AG04450 (cell line): ENCODE measurements at places on chromosomes 1 and 21.

- DNase-seq: no peak
Observed at GRCh38 chr1:86000601-86001000, 156.0 kb downstream of the COL24A1 start.

DNA sequence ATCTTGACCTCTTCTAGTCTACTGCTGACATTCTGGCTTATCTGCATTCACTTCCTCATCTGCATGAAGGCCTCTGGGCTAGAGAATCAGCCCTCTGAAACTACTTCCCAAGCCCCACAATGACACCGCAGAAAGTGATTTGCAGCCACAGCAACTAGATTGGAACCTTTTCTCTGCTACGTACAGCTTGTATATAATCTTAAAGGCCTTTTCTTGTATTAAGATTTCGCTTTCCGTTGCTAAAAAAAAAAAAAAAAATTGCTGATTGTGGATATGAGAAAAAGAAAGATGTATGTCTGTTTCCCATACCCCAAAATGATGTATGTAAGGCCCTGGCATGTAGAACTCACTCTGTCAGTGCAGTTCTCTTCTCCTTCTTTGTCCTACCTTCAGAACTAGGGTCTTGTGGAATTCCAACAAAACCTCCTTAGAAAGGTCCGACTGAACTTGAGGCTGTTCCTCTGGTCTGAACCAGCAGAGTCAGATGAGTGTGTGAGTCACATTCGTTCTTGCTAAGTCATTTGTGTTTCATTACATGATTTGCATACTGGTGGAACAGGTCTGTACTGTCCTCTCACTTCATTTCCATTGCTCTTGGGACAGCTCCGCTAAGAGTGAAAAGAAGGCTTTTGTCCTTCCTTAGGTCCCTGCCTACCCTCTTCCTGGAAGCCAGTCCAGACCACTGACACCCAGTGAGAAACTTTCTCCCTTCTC lies 62.7 kb downstream of the PLPP3 start:
- no peak for DNase-seq

- no peak for DNase-seq
Observed at GRCh38 chr1:7152655-7153054, 367.4 kb downstream of the CAMTA1 start.

DNA sequence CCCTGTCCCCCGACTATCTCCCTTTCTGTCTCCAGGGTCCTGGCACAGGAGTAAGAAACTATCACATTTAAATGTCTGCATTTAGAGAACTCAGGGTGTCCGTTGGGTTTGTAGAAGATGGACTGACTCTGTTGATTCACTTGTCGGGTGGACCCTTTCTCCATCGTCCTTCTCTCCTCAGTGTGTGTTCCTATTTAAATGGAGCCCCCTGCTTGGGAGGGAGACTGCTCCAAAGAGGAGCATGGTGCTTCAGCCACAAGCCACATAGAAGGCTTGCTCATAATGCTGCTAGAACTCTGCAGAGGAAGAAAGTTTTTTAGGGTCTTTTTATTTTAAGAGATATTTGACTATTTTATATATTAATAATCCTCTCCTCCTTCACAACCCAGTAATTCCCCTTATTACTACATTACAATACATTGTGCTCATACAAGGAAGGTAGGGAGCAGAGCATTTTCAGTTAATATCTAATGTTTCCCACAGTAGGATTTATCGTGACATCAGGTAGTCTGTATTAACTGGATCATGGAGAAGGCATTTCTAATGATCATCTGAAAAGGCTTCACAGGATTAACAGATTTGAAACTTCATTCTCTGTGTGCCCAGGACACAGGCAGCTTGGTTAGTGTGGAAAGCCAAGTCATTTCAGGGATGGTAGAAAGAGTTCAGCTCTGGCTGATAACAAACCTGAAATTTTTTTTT lies 13.8 kb downstream of the FGGY start:
- DNase-seq: no peak
